ENCODE measurements at places on chromosomes 7 and 10. TPM values are rescaled to one million over a fixed set of nuclear protein-coding genes. Genes with fewer than 3 reads are reported as not detected.

The CABCOCO1 gene
- total RNA-seq: not detected

The USP6NL gene
- 8.9 TPM for total RNA-seq

The CYP3A7 gene
- total RNA-seq: not detected

The FFAR4 gene
- 0.06 TPM for total RNA-seq

The TMEM236 gene
- total RNA-seq: 0.44 TPM

The STEAP4 gene
- 47.1 TPM for total RNA-seq

The PDE1C gene
- 158 TPM for total RNA-seq

The PLPP4 gene
- total RNA-seq: not detected

The SLC16A12 gene
- 2.0 TPM for total RNA-seq

The UBN2 gene
- total RNA-seq: 17.8 TPM

The BTBD16 gene
- not detected for total RNA-seq

The CYP2E1 gene
- total RNA-seq: 0.77 TPM

The MMD2 gene
- total RNA-seq: not detected

The UTF1 gene
- not detected for total RNA-seq

The NPSR1 gene
- not detected for total RNA-seq

The VGF gene
- total RNA-seq: not detected

The HOXA2 gene
- total RNA-seq: not detected

The METTL27 gene
- total RNA-seq: 0.33 TPM

The ADAMTS14 gene
- total RNA-seq: 3.8 TPM

The FAM131B gene
- 0.79 TPM for total RNA-seq

The SOSTDC1 gene
- 0.50 TPM for total RNA-seq

The ACTR3C gene
- 5.9 TPM for total RNA-seq

The INPP5A gene
- 87.3 TPM for total RNA-seq

The ALOX5 gene
- total RNA-seq: 8.4 TPM

The TFPI2 gene
- 26.8 TPM for total RNA-seq

The CDHR1 gene
- 1.1 TPM for total RNA-seq

The FAM25C gene
- not detected for total RNA-seq

The CCT6A gene
- 71.8 TPM for total RNA-seq

The SLC16A9 gene
- 2.6 TPM for total RNA-seq

The SSC4D gene
- total RNA-seq: 0.99 TPM

The FAM25A gene
- not detected for total RNA-seq

The DENND2A gene
- 12.9 TPM for total RNA-seq

The NME8 gene
- total RNA-seq: not detected

The GIMAP7 gene
- total RNA-seq: 17.6 TPM

The ELMO1 gene
- 9.8 TPM for total RNA-seq

The CDNF gene
- 4.5 TPM for total RNA-seq

The PMPCB gene
- 72.7 TPM for total RNA-seq

The ELFN1 gene
- 3.8 TPM for total RNA-seq

The EBF3 gene
- total RNA-seq: 7.2 TPM

The LRMDA gene
- total RNA-seq: 34.4 TPM

The IFIT1B gene
- total RNA-seq: not detected

The ZNF727 gene
- total RNA-seq: 6.2 TPM

The SH2B2 gene
- 5.1 TPM for total RNA-seq

The SH3PXD2A gene
- total RNA-seq: 27.2 TPM

The CAV1 gene
- 323 TPM for total RNA-seq

The CALHM3 gene
- total RNA-seq: not detected

The PLXNA4 gene
- total RNA-seq: 14.9 TPM

The NANOS1 gene
- 29.9 TPM for total RNA-seq

All from heart left ventricle (tissue), 16 donors.